Stimulated activated naive B cell treated with anti-CD40 and anti-IgM and Interleukin-4, amounts not matched to agents 10 μg/mL and 1 μg/mL and 100 μg/mL, for 72 hours (primary cell): ENCODE measurements at places on chromosomes 5 and 9.

DNA sequence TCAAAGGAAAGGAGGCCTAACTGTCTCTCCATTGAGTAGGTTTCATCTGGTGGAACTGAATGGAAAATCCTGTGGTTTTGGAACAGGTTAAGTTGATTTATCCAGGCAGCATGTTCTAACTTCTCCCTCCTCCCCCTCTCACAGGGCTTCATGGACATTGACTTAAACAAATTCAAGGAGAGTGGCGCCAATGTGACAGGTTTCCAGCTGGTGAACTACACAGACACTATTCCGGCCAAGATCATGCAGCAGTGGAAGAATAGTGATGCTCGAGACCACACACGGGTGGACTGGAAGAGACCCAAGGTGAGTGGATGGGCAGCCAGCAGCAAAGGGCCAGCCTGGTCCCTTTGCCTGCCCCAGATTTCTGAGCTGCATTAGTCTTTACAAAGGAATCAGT lies 183.9 kb downstream of the GRIA1 start:
- DNase-seq = no peak

DNA sequence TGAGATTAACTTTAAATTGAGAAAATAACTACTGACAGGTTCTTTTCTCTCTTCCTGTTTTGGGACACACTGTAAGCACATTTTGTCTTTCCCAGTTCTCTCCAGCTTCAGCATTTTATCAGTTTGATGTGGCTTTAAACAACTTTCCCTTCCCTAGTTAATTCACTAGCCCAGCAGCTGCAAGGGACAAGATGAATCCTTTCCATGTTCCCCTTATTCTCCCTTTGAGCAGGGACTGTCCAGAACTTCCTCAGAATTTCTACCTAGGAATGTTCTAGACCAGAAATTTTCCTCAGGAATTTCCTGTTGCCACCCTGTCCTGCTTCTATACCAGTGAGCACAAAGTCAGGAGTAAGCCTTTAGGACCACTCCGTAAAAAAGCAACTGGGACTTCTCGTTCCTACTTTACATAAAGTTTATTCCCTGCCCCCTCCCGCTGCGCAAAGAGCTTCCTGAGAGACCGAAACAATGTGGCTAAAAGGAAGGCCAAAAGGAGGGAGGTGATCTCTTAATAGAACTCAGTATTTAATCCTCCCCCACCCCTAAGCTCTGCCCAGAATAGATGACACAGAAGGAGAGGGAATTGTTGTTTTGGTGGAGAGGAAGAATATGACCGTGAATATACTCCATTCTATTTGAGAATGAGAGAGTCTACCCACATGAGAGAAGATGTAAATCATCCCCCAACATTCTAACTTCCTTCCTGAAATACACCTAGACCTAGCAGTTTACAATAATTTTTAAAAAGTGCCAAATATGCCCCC lies 61.9 kb downstream of the GLIS3 start:
- DNase-seq = no peak

GRCh38 chr5:80860924-80861613 lies 99.1 kb upstream of the RASGRF2 start:
- no peak for DNase-seq

GRCh38 chr5:24864244-24864643 lies 219.5 kb upstream of the CDH10 start:
- DNase-seq = no peak

DNA sequence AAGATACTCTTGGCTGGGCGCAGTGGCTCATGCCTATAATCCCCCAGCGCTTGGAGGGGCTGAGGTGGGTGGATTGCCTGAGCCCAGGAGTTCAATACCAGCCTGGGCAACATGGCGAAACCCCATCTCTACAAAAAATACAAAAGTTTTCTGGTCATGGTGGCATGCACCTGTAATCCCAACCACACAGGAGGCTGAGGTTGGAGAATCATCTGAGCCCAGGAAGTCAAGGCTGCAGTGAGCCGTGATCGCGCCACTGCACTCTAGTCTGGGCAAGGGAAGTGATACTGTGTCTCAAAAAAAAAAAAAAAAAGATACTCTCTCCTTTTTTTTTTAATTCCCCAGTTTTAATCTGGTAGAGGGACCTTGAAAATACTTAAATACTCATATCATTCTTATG lies 15.0 kb downstream of the ANKRD33B start:
- peak; percentile 77 for DNase-seq

GRCh38 chr5:52334367-52334766 lies 453.3 kb upstream of the ITGA1 start:
- no peak for DNase-seq

DNA sequence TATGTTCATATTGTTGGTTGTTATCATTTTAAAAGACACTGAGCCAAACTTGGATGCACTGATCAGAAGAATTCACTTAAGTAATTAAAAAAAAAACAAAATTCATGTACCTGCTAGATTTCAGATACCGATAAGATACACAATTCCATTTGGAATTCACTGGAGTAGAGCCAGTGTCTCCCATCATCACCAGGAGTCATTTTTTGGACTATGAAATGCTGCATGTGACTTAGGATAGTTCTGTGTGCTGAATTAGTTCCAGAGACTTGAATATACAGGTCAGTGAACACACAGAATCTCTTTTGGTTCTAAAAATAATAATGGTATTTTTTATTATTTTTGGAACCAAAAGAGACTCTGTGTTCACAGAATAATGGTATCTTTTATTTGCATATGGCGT lies 482.6 kb upstream of the PIK3R1 start:
- DNase-seq = no peak
